Activated naive CD4-positive, alpha-beta T cell treated with anti-CD3 and anti-CD28 coated beads for 36 hours (primary cell): ENCODE measurements at places on chromosomes 5 and 9. TPM values are rescaled to one million over a fixed set of nuclear protein-coding genes. Genes with fewer than 3 reads are reported as not detected.

The ZNG1A gene
- 27.9 TPM for total RNA-seq

The NUDCD2 gene
- total RNA-seq: 55.5 TPM

The NR5A1 gene
- not detected for total RNA-seq

The SYNPO gene
- total RNA-seq: 0.14 TPM

The SEPTIN8 gene
- 24.9 TPM for total RNA-seq

The MCIDAS gene
- 0.17 TPM for total RNA-seq

GRCh38 chr9:114604989-114605388 lies 6.1 kb upstream of the TMEM268 start:
- no peak for DNase-seq

GRCh38 chr5:15899481-15899880 lies 280.1 kb downstream of the MARCHF11 start:
- DNase-seq: no peak

DNA sequence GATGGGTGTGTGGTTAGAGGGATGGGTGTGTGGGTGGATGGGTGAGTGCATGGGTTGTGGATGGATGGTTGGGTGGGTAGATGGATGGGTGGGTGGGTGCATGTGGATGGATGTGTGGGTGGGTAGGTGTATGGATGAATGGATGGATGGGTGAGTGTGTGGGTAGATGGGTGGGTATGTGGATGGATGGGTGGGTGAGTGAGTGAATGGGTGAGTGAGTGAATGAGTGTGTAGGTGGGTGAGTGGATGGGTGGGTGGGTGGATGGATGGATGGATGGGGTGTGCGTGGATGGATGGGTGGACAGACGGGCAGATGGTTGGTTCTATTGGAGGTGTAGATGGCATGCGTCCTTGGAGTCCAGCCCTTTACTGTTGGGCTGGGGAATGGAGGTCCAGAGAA lies 17.2 kb downstream of the STKLD1 start:
- no peak for DNase-seq

DNA sequence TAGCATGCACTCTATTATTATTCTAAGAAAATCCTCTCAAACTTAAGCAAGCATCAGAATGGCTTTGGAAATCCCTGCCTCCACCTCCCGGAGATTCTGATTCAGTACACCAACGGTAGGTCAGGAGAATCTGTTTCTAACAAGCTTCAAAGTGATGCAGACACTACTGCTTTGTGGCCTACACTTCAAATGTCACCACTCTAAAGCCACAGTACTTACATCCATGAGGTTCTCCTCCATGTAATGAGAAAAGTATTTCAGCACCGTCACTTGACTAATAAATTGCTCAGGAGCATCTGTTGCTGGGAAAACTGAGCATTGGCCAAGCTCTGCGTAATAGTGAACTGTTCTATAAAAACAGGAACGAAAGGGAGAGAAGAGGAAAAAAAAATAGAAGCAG lies 4.8 kb downstream of the PLK2 start:
- no peak for DNase-seq

- DNase-seq: no peak
These were observed 298.5 kb downstream of the TRIM32 start for GRCh38 chr9:116985596-116985995.

DNA sequence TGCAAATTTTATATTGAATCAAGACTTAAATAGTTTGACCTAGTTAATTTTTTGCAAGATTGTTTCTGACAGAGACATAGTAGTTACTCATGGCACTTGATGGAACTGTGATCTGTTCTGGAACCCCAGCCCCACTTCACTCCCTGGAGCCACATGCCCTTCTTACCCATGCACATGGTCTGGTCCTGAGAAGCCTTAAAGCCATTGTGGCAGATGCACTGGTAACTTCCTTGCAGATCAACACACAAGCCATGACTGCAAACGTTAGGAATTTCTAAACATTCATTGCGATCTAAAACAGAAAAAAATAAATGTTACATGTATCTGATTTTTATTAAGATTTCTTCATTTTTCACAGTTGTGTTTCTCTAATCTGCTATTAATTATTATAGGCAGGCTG lies 221.2 kb downstream of the SLC12A2 start:
- no peak for DNase-seq
